ENCODE measurements at places on chromosomes 12 and 14.

- DNase-seq: no peak
These were observed 404.5 kb upstream of the TBX3 start for GRCh38 chr12:115088328-115088994.

DNA sequence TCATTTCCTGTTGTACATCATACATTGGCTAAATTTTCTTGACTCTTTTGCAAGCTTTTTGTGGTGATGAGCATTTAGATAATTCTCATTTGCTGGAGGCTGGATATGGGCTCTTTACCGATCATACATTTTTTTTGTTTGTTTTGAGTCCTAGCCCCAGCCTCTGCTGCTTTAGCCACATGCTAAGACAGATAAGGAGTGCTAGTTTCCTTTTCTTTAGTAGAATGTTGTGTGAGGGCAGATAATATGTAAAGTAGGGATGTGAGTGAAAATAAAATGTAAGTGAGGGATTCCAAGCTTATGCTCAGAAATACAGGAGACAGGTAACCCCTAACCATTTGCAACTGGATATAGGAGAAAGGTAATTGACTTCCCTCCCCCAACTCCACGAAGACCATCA is 405.7 kb downstream of the TRHDE start:
- DNase-seq: no peak

DNA sequence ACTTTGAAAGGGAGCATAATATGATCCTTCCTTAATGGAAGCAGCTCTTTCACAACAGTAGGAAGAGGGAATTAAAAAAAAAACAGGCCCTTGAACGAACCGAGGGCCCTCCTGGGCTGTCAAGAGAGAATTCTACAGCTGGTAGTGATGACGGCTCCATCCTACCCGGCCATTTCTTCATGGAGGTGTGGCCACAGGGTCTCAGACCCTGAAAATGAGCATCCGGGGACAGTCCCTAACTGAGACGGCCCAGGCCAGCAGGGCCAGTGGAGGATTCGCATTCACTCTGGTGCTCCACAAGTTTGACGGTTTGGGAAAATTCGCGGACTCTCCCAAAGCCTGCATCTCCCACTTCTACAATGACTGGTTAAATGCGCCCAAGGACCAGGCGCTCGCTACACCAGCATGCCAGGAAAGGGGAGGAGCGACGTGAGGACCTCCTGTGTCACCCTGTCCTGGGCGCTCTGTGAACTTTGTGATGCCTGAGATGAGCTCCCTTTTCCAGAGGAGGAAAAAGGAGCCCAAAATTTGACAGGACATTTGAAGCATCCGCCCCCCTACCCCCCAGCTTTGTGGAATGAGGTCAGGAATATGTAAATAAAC is 66.8 kb downstream of the BCL11B start:
- DNase-seq: no peak

DNA sequence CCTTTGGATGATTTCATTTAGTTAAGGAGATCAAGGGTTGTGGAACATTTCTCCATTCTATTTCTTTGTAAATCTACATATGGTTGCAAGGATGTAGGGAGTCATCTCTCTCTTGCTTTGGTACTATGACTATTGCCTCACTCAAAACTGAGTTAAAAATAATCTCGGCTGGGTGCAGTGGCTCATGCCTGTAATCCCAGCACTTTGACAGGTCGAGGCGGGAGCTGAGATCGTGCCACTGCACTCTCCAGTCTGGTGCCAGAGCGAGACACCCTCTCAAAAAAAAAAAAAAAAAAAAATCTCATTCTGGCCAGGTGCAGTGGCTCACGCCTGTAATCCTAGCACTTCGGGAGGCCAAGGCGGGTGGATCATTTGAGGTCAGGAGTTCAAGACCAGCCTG is 24.8 kb upstream of the PPM1H start:
- DNase-seq: no peak

DNA sequence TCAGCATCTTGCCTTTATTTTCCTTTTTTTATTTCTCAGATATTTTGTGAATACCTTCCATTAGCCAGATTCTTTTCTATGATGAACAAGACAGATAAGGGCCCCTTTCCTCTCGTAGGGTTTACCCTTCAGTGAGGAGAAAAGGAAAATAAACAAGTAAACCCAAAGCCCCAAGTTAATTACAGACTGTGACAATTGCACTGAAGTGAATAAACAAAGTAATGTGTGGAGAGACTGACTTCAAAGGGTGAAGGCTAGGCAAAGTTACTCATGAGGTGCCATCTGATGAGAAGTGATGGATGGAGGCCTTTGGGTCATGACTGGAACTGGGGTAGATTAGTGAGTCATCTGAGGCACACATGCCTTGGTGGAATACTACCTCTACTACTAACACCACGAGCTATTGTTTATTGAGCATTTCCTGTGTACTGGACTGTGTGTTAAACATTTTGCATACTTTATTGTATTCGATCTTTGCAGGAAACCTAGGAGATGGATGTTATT is 143.4 kb upstream of the PRICKLE1 start:
- no peak for DNase-seq

GRCh38 chr14:95444132-95445129 is 72.0 kb downstream of the SYNE3 start:
- no peak for DNase-seq

GRCh38 chr14:90491911-90492531 is 95.2 kb downstream of the CALM1 start:
- no peak for DNase-seq

DNA sequence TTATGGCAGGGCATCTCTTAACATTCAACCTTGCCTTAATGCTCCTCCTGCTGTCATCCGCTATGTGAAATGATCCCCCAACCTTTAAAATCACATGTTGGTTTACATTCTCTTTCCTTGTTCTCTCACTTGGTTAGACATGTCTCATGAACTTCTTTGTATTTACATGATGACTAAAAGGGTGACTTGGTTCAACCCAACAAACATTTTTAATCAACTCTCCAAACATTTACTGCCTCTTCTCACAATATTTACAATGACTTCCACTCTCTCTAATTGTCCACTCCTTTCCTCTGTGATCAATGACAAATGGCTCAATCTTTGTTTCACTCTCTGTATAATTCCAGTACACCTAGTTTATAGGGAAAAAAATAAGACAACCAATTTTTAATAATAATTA is 506.1 kb downstream of the NELL2 start:
- no peak for DNase-seq

GRCh38 chr12:69101505-69101904 is 137.9 kb upstream of the CPSF6 start:
- DNase-seq: peak; percentile 26

- DNase-seq: peak; percentile 71
These were observed 1.9 kb downstream of the ATXN2 start for GRCh38 chr12:111596985-111597830.

DNA sequence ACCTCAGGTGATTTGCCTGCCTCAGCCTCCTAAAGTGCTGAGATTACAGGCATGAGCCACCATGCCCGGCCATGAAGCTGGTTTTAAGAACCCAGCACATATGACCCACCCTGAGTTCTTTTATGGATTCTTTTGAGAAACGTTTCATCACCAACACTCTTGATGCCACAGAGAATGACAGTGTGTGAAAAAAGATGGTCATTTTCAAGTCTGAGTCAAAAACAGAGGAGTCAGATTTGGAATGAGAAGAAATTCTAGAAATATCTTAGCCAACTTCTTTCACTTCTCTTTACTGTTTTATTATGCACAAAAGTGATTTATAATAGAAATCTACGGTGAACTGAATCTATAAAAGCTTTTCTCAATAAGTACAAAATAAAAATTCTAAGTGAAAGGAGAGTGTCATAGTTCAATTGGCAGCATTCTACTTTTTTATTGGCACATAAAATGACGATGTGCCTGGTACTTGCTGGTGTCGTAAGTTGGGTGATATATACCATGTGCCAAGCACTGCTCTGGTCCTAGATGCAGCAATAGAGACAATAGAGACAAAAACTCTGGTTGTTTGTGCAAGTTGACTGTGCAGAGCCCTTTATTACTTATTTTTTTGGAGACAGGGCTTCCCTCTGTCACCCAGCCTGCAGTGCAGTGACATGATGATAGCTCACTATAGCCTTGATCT is 33.9 kb downstream of the CCDC177 start:
- DNase-seq: no peak

DNA sequence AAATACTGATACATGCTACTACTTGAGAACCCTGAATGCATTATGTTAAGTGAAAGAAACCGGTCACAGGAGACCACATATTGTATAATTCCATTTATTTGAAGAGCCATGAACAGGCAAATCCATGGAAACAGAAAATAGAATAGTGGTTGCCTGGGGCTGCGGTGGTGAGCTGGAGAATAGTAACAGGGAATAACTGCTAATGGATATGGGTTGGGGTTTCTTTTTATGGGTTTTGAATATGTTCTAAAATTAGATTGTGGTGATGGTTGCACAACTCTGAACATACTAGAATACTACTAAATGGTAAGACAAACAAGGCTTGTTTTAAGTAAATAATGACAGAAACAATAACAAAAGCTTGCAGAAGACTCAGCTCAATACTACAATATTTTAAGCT is 293.0 kb downstream of the BTG1 start:
- no peak for DNase-seq

DNA sequence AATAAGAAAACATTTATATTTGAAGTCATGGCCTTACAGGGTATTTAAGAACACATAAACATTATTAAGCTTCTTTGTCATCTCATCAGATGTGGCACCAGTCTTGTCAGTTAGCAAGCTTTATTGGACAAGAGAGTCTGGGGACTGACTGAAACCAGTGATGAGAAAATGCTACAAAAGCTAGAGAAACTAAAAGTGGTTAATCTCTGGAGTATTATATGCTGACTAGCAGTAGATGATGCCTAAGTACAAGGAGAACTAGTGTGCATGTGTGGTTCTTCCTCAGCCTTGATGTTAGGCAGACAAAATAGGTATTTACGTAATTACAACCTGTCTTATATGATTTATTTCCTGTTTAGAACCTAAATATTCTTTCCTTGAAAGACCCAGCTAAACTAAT is 176.5 kb downstream of the CPNE8 start:
- no peak for DNase-seq

DNA sequence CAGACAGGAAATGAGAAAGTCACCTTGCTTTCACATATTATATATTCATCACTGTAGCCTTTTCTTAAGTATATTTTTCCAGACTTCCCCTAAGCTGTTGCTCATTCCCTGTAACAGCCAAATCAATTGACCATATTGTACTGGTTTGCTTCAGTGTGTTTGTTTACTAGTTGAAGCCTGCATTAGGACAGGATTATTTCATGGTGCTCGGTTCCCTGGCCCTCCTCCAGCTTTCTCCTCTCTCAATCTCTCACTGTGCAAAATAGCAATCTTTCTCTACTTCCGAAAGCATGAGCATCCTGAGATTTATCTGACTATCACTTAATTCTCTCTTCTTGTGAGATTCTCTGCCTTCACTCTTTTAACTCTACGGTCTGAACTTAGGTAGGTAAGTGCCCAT is 2.4 kb downstream of the SLC35F4 start:
- DNase-seq: no peak

GRCh38 chr14:58740379-58740935 is 102.7 kb downstream of the DACT1 start:
- peak; percentile 44 for DNase-seq

- no peak for DNase-seq
These were observed 433 bp downstream of the COX16 start for GRCh38 chr14:70359076-70359424.

GRCh38 chr12:690466-690865 is 27.2 kb upstream of the NINJ2 start:
- peak; percentile 17 for DNase-seq

- no peak for DNase-seq
These were observed 554.2 kb downstream of the FLRT2 start for GRCh38 chr14:86084097-86084496.

GRCh38 chr12:121114019-121114639 is 18.5 kb upstream of the P2RX7 start:
- DNase-seq: no peak

DNA sequence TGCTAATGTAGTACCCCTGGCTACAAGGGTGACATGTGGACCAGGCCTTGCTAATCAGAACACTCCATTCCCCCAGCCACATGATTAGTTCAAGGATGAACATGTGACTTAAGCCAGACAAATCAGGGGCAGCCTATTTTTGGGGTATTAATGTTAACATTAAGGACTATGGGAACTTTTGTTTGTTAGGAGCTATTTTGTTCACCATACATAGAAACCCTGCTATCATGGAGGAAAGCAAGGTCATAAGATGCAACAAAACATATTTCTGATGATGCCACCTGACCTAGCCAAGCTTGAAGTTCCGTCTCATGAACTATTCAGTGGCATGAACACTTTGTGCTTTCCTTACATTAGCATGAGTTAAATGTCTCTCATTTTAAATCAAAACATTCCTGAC is 90.8 kb upstream of the PELI2 start:
- no peak for DNase-seq

- no peak for DNase-seq
These were observed 11.8 kb upstream of the CD27 start for GRCh38 chr12:6432991-6433390.

- peak; percentile 100 for DNase-seq
These were observed at the start of gene CHFR for GRCh38 chr12:132887513-132888351. Gene CHFR (minus strand): TSS chr12:132887605. CDS start chr12:132887328, 277 bp downstream.

DNA sequence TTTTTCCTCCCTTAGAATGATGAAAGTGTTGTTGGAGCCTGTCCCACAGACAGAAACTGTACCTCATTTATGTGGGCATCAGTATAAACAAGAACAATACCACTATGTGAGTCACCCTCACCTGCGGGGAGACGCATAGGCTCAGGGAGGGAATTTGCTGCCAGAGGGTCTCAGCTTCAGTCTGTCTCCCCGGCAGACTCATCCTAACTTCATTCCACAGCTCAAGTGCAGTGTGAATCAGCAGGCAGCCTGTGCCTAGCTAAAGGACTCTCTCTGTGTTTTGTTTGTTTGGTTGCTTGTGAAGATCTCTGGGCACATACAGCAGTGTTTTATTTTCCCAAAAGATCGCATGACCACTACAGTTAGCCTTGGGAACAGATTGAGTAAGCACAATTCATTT is 98.9 kb downstream of the PRKCH start:
- peak; percentile 39 for DNase-seq

DNA sequence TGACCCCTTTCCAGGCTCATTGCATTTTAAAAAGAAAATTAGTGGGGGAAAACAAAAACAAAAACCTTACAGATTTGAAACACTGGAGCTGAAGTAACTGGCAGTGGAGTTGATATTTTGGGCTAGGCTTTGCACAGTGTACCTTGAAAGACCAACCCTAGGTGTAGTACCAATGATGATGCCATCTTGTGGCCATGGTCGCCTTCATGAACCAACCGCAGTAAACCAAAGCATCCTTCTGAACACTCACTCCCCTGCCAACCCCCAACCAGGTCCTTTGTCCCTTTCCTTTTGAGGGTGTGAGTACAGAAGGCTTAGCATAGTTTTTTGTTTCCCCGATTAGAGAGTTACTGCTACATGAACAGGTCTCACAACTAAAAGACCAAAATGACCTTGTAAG is 5.9 kb downstream of the TOMM20L start:
- no peak for DNase-seq

GRCh38 chr14:89625244-89625713 is 208.2 kb upstream of the FOXN3 start:
- peak; percentile 67 for DNase-seq
